Activated CD4-positive, alpha-beta T cell treated with anti-CD3 and anti-CD28 coated beads, Interleukin-2, amount 50 U/mL, for 4 hours (primary cell): ENCODE measurements at places on chromosomes 13 and 19.

DNA sequence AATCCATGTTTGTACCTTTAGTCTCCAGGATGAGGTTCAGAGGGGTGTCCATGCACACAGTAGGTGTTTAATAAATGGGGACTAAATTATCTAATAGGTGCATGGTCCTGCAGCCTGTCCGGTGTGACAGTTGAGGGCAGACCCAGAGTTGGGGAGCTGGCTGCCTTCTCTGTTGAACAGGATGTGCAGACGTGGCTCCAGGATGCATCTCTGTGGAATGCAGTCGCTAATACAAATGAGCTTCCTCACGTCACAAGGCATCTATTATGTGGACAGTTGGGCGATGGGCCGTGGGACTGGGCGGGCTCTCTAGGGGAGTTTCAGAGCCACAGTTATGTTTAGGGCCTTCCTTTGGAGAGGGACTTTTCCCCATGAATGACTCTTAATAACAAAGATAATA lies 71.0 kb downstream of the SIPA1L3 start:
- DNase-seq = no peak

GRCh38 chr13:44334751-44335150 lies 38.9 kb upstream of the SERP2 start:
- DNase-seq = no peak

DNA sequence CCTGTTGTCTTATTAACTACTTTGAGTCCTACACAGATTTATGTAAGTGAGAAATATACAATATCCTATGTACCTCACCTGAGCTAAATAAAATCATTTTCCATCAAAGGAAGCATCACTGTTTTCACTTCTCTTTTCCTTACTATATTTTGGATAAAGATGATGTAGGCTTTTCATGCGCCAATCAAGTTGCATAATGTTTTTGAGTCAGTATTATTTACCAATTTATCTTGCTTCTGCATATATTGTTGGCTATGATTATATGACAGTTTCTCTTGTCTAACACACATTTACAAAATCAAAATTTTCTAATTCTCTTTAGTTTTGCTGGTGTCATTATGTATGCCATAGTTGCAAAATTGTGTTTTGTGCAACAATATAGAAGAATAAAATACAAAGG lies 67.9 kb upstream of the FRY start:
- no peak for DNase-seq

- no peak for DNase-seq
Observed at GRCh38 chr13:99796175-99796819, 175.3 kb downstream of the ZIC5 start.

GRCh38 chr13:97967948-97968347 lies 14.5 kb downstream of the IPO5 start:
- DNase-seq = no peak

GRCh38 chr13:74444864-74445479 lies 310.8 kb upstream of the KLF12 start:
- DNase-seq = no peak

GRCh38 chr13:62387647-62388046 lies 972.0 kb upstream of the PCDH20 start:
- DNase-seq = no peak

DNA sequence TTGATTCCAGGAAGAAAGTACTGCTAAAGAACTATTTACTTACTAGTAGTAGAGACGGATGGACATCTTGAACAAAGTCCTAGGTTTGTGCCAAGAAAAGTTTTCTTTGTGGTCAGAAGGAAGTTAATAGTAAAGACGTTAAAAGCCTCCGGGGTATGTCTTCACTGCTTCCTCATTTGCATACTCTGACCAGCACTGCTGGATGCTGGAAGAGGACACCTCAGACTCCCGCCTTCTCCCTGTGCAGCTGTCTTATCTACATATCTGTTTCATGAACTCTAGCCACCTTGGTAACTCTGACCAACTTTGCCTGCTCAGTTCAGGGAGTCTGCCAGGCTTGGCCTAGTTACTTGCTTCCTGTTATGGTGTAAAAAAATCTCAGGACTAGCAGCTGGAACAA lies 1109.1 kb upstream of the MIR17HG start:
- no peak for DNase-seq

GRCh38 chr19:23978068-23978467 lies 63.4 kb downstream of the ZNF726 start:
- DNase-seq = no peak

GRCh38 chr19:54644056-54644455 lies 13.8 kb downstream of the LILRB1 start:
- DNase-seq = no peak

DNA sequence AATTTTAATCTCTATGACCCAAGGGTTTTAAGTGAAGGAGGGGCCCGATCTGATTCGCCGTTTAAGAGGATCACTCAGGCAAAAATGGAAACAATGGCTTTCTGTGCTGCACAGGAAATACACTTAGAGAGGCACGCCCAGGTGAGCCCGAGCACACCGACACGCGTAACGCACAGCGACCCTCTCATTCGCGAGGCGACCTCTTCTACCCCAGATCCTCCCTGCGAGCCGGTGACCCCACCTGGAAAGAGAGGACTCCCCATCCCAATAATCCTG lies 216 bp downstream of the SH2D3A start:
- DNase-seq = no peak

GRCh38 chr19:49874503-49875157 lies 2.5 kb downstream of the AKT1S1 start:
- no peak for DNase-seq

- no peak for DNase-seq
Observed at GRCh38 chr19:51120160-51120559, 4.5 kb upstream of the SIGLEC9 start.

DNA sequence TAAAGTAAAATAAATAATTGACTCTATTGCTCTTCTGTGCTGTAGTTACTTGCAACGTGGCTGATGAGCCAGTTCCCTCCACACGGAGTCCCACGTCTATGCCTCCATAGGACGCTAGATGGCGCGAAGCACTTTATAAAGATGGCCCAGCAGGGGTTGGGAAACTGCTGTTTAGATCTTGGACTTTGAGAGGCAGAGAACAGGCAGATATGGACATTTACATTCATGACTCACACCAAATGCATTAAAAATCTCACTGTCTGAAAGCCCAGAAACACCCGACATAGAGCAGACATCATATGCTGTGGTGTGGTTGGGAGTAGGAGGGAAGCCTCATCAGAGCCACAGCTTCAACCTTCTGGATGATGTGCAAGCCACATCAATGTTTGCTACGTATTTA lies 643.1 kb upstream of the ARGLU1 start:
- peak; percentile 8 for DNase-seq

- no peak for DNase-seq
Observed at GRCh38 chr19:23887642-23888041, 27.0 kb upstream of the ZNF726 start.

DNA sequence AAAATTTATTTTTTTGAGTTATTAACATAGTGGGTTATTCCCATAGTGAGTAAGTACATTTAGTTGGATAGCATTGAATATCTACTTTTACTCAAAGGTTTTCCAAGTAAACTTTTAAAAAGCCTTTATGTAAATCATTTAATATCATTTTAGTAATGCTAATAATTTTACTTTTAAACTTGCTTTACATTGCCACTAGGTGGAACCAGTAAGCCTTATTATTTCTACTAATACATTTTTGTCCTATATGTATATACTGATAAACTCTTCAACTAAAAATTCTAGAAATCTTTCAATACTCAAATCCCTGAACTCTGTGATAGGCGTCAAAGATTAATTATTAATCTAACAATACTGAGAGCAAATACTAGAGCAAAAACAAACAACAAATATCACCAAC lies 1709.2 kb upstream of the PCDH20 start:
- no peak for DNase-seq

DNA sequence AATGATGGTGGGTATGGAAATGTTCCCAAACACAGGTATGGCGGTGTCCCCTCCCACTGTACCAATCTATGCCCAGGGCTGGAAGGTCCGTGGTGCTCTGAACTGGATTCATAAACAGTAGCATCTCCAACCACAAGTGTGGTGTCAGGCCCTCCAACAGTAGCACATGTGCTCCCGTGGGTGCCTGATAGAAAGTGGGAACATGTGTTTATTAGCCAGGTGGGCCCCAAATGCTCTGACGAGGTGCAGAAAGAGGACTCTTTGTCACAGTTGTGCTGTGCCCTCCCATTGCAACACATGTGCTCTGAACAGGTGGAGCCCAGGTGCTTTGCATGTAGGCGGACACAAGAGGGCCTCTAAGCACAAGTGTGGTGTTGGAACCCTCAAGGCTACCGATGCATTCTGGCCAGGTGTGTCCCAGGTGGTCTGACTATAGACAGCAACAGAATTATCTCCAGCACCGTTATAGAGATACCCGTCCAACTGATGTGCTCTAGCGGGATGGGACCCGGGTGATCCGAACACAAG lies 75.4 kb upstream of the ZNF30 start:
- DNase-seq = no peak

DNA sequence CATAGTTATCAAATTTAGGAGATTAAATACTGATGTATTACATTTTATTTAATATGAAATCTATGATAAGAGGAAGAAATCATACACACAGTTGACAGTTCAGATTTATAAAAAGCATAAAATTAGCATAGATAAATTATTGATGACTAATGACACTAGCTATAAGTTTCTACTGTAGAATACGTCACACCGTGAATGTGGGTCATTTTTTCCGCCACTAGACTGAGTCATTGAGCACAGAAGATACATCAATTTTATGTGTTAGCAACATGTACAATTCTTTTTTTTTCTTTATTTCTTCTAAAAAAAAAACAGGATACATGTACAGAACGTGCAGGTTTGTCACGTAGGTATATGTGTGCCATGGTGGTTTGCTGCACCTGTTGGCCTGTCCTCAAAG lies 22.2 kb downstream of the AP2S1 start:
- peak; percentile 68 for DNase-seq

DNA sequence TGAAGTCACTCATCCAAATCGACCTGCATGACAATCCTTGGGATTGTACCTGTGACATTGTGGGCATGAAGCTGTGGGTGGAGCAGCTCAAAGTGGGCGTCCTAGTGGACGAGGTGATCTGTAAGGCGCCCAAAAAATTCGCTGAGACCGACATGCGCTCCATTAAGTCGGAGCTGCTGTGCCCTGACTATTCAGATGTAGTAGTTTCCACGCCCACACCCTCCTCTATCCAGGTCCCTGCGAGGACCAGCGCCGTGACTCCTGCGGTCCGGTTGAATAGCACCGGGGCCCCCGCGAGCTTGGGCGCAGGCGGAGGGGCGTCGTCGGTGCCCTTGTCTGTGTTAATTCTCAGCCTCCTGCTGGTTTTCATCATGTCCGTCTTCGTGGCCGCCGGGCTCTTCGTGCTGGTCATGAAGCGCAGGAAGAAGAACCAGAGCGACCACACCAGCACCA lies 5.9 kb downstream of the SLITRK5 start:
- DNase-seq = no peak

DNA sequence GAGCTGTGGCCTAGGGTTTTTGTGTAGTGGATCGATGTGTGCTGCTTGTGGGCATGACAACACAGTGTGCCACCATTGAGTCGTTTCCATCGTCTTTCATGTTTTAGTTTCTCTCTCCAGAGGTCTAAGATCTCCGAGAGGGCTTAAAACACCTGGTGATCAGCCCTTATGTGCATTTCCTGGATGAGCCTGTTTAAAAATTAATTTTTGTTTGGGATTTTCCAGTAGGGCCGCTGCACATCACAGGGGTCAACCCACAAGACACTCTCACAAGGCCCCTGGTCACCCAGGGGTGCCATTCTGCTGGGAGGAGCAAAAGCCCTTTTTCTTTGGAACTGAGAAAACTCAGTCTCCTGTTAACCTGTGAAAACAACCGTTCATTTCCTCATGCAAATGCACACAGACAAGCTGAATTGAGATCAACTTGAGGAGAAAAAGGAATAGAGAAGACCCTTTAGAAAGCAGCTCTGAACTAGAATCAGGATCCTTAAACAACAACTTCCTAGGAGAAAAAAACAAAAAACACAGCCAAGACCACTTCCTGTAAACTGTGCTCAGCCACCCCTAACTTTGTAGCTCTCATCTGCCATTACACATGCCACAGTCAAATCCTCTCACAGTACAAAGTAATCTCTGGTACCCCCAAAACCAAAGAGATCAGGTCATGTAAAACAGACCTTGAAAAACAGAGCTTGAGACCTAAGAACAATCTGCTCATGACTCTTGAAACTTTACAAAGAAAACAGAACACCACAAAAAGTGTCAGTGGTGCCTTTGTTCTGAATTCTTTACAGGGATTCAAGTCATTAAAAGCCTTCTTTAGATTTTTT lies 8.3 kb upstream of the MTRF1 start:
- no peak for DNase-seq

GRCh38 chr13:97866346-97866745 lies 87.1 kb upstream of the IPO5 start:
- no peak for DNase-seq

GRCh38 chr13:89199138-89199537 lies 1528.0 kb downstream of the SLITRK5 start:
- no peak for DNase-seq

DNA sequence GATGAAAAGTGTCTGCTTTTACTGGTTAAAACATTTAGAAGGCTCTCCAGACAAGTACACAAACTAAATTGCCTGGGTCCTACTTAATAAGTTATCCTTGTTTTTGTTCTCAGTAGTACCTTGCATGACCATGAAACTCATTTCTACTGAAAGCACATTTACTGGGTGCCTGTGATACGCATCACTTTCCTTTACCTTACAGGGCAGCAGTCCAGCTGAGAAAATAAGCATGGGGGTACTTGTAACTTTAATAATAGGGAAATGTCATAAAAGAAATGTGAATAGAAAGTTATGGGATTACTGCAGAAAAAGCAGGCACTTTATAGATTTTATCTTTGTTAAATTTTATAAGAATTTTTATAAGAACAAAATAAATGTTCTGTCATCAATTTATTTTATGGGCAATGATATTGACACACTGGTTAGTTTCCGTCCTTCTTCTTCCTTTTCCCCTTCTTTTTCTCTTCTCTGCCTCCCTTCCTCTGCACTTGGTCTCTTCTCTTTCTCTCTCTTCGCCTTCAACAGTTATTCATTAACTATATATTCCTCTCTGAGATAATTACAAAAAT lies 107.3 kb upstream of the AKAP11 start:
- no peak for DNase-seq

DNA sequence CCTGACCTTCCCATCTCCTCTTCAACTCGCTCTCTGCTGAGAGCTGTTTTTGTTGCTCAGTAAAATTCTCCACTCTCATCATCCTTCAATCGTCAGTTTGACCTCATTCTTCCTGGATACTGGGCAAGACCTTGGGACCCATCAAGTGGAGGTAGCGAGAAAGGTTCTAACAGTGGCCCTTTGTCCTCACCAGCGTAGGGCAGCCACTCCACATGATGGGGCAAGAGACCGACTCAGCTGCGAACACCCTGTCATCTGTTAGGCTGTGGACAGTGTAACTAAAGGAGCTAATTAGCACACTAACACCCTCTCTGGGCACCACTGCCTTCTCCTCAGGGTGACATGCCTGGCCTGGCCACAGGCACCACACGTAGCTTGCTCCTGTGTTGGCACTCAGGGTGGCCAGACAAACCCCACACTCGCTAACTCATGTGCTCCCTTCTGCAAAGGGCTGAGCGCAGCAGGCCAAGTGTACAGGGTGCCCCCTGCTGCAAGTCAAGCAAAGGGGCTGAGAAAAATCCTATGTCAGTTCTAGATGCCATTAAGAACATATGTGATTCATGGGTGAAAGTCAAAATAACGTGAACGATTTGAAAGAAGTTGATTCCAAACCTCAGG lies 1216.0 kb downstream of the SLITRK5 start:
- DNase-seq = no peak

GRCh38 chr13:31043957-31044356 lies 111.5 kb downstream of the TEX26 start:
- DNase-seq = no peak
